Fibroblast of lung (primary cell): ENCODE measurements at places on chromosomes 5 and 9.

GRCh38 chr5:169971780-169972179 is 8.5 kb downstream of the INSYN2B start:
- no peak for DNase-seq

DNA sequence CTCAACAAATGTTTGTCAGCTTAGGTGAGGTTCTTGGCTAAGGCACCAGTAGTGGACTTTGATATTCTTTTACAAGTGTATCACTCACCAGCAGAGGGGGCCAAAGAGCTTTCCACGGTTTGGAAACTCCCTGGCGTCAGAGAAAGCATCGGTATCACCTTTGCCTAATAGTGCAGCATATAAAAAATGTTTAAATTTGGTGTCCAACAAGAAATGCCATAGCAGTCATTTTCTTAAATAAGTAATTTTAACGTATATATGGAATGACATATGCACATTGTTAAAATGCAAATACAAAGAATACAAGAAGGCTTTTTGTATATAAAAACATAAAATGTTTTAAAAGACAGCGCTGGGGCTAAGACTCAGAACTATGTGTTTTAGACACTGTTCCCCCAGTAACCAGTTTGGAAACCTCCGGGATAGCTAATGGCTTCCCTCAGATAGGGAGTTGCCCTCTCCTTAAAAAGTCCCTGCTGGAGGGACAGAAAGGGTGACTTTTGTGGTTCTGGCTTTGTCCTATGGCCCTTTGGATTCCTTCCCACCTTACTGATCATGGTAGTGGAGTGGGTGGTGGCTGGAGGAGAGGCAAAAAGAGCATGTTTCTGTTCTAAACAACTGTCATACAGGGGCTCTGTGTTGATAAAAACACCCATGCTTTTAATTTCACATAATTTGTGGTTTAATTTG is 124.6 kb downstream of the GPBP1 start:
- DNase-seq: peak; percentile 70

DNA sequence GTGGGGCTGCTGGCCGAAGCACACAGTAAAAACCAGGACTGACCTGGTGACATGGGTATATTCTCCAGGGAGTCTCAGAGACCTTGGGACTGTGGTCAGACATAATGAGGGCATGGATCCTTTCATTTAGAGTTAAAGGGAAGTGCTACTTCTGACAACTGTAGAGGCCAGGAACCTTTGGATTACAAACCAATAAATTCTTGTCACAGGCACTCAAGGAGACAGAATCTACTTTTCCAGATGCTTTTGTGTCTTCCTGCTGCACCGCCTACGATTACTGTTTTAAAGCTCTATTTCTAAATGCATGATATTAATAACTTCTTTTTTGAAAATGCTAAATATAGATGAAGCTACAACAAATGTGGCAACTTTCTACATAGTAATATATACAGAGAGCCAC is 106.5 kb upstream of the LPAR1 start:
- no peak for DNase-seq

DNA sequence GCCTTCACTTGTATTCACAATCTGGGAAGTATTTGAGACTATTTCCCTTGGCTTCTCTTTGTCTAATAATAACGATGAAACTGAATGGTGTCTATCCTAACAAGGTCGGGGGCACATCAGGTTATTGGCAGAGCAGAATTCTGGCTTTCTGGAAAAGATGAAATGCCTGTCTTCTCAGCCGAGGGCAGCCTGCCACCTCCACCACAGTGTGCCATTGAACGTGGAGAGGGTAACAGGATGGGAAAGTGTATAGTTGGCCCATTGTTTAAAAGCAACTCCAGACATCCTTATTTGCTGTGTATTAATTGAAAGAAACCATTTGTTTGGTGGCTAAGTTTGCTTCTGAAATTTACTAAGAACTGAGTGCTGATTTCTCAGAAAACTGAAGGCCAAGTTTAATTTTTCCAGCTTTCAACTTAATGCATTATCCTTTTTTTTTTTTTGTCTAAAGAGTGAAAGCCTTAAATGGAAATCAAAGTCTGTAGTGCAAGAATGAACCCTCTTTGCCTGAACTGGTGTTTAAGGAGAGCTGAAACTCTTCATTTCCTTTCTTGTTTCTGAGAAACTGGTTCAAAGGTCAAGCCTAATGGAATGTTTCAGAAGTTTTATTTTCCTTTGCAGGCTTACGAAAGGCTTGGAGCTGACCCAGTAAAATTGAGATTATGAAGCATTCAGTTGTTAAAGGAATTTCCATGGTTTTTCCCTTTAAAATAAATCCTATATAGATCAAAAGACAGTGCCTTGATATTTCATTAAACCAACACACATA is 563.7 kb upstream of the DAP start:
- DNase-seq: no peak

DNA sequence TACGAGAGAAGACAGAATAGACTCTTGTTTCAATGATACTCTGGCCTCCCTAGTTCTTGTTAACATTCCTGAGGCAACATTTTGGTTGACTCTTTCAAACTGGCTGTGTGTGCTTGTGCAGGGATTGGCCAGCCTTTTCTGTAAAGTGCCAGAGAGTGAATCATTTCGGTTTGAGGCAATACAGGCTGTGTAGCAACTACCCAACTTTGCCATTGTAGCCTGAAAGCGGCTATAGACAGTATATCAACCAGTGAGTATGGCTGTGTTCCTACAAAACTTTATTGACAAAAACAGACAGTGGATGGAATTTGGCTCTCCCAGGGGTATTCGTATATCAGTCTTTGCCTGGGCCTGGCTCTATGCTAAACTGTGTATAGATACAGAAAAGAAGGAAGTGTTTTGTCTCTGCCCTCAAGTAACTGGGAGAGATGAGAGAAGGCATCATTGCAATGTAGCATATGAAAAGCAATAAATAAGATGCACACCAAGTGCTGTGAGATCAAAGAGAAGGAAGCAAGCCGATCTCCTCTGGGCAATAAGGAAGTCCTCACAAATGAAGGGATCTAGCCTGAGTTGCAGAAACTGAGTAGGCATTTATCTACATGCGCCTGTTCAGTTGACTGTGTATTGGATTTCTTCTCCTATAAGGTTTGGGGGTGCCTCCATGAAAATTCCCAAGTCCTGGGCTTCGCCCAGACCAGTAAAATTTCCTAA is 568.0 kb upstream of the KLF4 start:
- DNase-seq: peak; percentile 98

DNA sequence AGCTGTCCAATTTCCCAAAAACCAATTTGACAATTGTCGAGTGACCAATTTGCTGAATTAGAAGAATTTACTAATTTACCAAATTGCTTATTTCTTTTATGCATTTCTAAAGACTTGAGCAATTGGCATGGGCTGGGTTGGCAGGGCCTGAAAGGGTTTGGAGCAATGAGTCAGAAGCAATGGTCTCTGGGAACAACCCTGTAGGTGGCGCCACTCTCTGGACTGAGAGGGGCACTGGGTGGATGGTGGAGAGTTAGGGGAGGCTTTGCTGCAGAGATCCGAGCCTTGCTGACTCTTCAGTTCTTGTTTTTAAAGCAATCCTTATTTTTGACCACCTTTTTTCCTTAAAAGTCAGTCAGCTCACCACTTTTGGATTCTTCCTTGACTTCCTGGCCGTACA is 71.5 kb upstream of the RPS23 start:
- no peak for DNase-seq

- DNase-seq: peak; percentile 95
These were observed 2.5 kb upstream of the ZNF608 start for GRCh38 chr5:124748687-124749594.

DNA sequence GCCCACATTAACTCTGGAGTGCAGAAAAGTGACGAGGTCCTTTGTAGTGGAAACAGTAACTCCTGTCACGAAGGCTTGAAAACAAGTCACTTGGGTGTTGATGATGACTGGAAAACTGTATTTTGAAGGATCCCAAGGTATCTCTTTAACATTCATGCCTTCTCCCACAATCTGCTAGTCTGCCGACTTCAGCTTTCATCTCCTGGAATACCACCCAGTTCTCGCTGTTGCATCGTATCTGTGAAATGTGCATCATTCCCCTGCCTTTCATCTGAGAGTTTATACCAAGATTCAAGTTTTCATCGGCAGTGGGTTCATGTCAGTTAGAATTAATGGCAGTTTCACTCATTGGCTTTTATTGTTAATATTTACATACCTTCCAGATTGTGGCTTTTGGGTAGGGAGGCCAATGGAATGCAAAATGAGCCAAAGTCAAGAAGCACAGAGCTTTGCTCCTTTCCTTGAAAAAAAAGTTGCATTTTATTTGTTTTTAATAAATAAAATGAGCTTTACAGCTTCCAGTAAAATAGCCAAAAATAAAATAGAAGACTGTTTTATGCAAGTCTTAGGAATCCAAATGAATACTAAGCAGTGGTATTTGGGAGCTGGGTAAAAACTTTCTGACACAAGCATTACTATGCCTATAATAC is 575.2 kb upstream of the WWC1 start:
- DNase-seq: peak; percentile 41

GRCh38 chr5:13516195-13516594 is 428.3 kb downstream of the DNAH5 start:
- DNase-seq: no peak

DNA sequence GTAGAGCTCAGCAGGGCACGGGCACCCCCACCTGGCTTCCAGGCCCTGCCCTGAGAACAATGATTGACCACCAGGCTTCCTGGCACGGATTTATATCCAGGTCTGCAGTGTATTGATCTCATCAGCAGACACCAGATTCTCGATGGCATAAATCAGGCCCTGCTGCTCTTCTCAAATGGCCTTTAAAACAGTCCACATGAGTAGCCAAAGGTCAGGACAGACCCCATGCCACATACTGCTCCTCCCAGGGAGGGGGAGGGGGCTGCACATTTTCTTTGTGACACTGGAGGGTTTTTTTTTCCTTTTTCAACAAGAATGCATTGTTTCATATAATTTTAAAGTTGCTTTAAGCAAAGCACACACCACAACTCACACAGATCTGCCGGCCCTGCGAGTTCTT is 85.4 kb downstream of the SEMA4D start:
- no peak for DNase-seq

- DNase-seq: no peak
These were observed 53.3 kb downstream of the PRDM6 start for GRCh38 chr5:123142206-123142915.

DNA sequence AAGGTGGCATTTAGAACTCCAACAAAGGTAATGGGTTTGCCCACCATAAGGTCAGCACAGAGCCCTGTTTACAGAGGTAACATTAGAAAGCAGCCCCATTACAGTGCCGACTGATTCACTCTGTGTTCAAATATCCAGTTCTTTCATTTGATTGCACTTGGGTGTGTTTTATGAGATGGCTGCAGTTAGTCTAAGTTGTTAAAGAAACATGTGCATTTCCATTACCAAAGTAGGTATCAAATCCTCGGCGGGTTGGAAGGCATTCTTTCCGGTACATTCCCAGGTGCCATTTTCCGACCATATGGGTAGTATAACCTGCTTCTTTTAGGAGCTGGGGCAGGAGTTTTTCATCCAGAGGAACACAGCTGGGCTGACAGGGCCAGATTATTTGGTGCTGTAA is 16.3 kb downstream of the ARSB start:
- DNase-seq: no peak

DNA sequence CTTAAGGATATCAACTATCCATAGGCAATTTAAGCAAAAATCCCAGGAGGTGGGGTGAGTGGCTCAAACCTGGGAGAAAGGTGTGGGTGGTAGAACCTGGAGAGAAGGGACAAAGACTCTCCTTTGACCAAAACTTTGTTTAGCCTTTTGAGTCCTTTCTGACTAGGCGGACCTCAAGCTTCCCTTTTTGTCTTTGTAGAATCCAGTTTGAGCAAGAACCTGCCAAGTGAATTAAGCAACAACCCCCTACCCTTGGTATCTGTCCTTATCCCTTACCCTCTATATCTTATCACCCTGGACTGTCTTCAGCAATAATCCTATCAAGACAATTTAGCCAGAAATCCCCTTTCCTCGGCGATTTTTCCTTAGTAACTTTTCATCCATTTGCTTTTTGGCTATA is 53.5 kb upstream of the SLC28A3 start:
- DNase-seq: no peak
